ENCODE measurements at places on chromosomes 13 and 19.

DNA sequence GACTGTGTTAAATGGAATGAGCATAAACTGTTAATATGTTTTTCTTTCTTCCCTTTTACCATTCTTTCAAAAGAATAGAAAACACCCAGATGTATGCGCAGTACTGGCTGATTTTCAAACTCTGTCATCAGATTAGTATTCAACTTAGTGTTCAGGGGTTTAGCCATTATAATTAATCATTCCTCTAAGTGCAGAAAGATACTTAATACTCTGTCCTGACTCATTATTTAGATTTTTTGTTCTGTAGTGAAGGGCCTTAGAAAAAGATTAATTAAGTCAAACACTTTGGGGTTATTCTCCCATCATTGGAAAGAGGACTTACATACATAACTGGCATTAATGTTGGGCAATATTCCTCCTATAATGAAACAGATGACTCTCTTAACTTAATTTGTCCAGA, 1316.7 kb upstream of the SLC10A2 start:
- DNase-seq, result no peak

GRCh38 chr13:95745752-95746151, 68.8 kb downstream of the DNAJC3 start:
- DNase-seq, result no peak

DNA sequence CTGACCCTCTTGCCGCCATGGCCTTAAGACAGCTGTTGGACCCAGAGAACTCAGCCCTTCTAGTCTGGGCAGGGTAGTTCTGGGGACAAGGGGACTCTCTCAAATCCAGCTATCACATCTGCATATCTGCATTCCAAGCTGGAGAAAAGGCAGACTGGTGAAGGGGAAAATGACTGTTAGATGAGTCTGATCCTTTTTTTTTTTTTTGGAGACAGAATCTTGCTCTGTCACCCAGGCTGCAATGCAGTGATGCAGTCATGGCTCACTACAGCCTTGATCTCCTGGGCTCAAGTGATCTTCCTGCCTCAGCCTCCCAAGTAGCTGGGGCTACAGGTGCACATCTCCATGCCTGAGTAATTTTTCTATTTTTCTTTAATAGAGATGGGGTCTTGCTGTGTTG, 114.3 kb downstream of the SIPA1L3 start:
- DNase-seq, result no peak

GRCh38 chr13:67961331-67961730, 731.2 kb upstream of the PCDH9 start:
- DNase-seq, result no peak

GRCh38 chr13:65907666-65908525, 1322.2 kb downstream of the PCDH9 start:
- no peak for DNase-seq

DNA sequence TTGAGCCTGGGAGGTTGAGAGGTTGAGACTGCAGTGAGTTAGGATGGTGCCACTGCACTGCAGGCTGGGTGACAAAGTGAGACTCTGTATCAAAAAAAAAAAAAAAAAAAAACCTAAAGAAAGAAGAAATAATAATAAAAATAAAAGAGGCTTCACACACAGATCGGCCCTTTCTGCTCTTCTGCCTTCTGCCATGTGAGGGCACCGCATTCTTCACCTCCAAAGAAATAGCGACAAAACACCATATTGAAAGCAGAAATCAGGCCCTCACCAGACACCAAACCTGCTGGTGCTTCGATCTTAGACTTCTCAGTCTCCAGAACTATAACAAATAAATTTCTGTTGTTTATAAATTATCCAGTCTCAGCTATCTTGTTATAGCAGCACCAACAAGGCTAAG, 3.0 kb downstream of the ZNF649 start:
- no peak for DNase-seq

DNA sequence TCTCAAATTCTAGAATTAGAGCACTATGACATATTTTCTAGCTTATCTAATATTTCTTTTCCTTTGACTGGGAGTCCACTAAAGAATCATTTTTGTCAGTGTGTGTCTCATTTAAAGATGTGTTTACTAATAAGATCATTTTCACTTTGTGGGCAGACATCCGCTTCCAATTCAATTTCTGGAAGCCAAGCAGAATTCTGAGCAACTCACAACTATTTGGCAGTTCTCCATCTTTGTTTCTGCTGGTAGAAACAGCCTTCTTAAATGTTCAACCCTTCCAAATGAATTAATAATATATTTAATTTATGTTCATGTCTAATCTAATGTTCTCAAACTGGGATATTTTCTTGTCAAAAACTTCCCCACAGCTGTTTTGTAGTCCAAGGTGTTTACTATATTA, 411.8 kb downstream of the KCTD12 start:
- DNase-seq, result no peak

- no peak for DNase-seq
These were observed 448.3 kb downstream of the EFNB2 start for GRCh38 chr13:106087201-106087600.

- DNase-seq, result no peak
These were observed 120.7 kb upstream of the VSTM2B start for GRCh38 chr19:29404951-29405727.

GRCh38 chr13:97855570-97856303, 97.7 kb upstream of the IPO5 start:
- DNase-seq, result no peak

DNA sequence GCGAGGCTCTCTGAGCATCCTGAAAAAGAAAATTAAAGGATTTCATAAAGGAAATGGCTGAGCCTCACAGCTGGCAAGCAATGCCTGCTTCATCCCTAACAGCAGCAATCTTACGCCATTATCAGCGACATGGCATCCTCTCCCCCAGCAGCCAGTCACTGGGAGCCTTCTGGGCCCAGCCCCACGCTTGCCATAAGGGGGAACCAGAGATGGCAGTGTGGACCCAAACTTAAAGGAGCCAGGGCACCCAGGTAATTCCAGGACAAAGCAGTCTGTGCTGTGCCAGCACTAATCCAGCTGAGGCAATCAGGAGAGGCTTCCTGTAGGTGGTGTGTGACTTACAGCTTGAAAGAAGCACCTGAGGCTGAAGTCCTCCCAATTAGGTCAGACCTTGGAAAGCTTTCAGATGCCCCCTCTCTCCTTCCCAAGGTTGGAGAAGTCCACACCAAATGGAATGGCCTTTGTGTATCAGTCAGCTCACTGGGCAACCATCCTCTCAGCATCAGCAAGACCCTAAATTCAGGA, 10.3 kb downstream of the VSTM2B start:
- no peak for DNase-seq

- no peak for DNase-seq
These were observed 96.8 kb downstream of the ATP8A2 start for GRCh38 chr13:25468325-25469168.

- DNase-seq, result no peak
These were observed 6.5 kb downstream of the IZUMO4 start for GRCh38 chr19:2103045-2103707.

DNA sequence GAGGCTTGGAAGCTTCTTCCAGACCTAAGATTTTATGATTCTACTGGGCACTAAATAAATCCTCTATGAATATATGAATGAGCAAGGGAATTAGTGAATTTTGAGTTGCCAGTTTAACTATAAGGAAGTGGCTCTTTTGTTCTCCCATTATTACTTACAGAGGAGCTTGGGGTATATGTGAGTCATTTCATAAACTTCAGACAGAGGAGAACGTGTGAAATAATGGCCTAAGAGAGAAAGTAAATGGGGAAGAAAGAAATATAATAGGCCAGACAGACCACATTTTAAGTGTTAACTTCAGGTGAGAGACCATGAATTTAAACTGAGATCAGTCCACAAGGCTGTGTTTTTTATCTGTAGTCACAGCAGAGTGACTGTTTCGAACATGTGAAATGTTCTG, 570.9 kb downstream of the GPC6 start:
- no peak for DNase-seq

DNA sequence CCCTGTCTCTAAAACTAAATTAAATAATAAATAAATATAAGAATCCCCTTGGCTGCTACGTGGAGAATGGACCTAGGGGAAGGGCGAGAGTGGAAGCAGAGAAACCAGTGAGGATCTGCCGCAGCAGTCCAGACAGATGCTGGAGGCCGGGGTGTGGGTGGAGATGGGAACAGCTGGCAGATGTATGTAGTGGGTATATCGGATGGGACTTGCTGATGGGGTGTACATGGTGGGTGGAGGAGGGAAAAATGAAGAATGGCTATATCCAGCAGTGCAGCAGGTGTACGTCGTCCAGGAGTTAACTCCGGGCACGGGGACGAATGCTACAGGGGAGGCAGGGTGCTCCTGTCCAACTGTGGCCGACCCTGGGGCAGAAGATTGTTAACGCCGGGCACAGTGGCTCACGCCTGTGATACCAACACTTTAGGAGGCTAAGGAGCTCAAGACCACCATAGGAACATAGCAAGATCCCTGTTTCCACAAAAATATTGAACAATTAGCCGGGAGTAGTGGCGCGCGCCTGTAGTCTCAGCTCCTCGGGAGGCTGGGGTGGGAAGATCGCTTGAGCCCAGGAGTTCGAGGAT, 654 bp downstream of the CEP89 start:
- no peak for DNase-seq

GRCh38 chr13:51995677-51996551, 15.3 kb downstream of the ATP7B start:
- no peak for DNase-seq

- no peak for DNase-seq
These were observed 3.3 kb upstream of the EPOR start for GRCh38 chr19:11387162-11388034.

- no peak for DNase-seq
These were observed 10.2 kb upstream of the JSRP1 start for GRCh38 chr19:2266183-2266993.

DNA sequence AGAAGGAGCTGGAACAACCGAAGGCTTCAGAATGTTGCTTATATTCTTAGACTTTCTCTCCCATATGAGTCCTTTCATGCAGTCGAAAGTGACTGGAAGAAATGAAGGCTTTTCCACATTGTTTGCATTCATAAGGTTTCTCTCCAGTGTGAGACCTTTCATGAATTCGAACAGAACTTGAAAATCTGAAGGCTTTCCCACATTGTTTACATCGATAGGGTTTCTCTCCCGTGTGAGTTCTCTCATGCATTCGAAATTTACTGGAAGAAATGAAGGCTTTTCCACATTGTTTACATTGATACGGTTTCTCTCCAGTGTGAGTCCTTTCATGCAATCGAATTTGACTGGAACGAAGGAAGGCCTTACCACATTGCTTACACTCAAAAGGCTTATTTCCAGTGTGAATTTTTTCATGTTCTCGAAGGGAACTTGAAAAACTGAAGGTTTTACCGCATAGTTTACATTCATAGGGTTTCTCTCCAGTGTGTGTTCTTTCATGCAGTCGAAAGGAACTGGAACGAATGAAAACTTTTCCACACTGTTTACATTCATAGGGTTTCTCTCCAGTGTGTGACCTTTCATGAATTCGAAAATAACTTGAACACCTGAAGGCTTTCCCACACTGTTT, 21.5 kb downstream of the ZNF14 start:
- no peak for DNase-seq

GRCh38 chr13:110062777-110063442, 244.0 kb downstream of the COL4A1 start:
- no peak for DNase-seq

DNA sequence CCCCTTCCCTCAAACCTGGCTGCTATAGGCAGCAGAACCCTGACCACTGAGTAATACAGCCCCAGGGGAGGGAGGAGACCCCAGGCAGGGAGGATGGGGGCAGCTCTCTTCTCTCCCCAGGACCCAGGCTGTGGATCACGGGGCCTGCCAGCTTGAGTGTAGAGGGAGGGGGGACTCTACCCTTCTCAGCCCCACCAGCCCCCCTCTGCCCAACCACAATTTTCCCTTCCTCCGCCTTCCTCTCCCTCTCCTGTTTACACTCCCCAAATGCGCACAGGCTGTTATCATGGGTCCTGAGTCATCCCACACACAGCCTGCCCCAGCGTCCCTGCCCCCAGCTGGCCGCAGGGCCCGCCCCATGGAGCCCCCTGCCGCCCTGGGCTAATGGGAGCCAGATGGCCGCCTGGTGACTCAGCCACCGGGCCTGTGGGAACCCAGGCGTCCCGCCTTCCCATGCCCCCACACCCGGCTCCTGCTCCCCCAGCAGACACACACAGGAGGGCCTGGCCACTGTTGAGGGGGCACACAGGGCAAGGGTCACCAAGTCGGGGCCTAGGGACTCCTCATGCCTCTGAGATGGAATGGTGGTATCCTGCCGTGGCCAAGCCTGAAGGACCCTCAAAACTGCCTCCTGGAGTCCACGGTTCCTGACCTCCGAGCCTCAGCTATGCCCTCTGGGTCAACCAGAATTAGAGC, 13.6 kb downstream of the CCDC97 start:
- DNase-seq, result no peak

DNA sequence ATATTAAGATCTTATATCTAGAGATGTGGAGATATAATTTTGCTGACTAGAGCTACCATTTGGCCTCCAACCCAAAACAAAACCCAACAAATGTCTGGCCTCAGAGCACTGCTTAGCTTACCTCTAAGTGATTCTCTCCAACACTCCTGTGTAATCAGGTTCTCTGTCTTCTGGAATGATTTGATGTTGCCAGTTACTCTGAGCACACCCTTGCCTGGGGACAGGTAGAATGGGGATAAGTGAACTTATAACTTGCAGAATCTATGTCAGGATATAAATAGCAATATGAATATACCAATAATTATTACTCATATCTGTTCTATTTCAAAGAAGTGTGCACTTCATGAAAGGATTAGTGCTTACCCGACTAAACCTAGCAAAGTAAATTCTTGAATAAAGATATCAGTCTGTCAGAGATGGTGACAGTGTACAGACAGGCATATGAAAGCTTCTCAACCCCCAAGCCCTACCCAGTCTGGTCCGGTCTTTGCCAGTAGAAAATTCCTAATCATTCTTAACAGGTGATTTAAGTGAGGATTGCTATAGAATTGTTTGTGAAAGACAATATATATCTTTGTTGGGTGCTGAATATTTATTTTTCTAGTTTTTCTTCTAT, 33.0 kb downstream of the ZAR1L start:
- no peak for DNase-seq

- no peak for DNase-seq
These were observed 37.2 kb downstream of the ELF1 start for GRCh38 chr13:40981949-40982348.

GRCh38 chr19:33905937-33906577, 109.4 kb downstream of the KCTD15 start:
- DNase-seq, result no peak

DNA sequence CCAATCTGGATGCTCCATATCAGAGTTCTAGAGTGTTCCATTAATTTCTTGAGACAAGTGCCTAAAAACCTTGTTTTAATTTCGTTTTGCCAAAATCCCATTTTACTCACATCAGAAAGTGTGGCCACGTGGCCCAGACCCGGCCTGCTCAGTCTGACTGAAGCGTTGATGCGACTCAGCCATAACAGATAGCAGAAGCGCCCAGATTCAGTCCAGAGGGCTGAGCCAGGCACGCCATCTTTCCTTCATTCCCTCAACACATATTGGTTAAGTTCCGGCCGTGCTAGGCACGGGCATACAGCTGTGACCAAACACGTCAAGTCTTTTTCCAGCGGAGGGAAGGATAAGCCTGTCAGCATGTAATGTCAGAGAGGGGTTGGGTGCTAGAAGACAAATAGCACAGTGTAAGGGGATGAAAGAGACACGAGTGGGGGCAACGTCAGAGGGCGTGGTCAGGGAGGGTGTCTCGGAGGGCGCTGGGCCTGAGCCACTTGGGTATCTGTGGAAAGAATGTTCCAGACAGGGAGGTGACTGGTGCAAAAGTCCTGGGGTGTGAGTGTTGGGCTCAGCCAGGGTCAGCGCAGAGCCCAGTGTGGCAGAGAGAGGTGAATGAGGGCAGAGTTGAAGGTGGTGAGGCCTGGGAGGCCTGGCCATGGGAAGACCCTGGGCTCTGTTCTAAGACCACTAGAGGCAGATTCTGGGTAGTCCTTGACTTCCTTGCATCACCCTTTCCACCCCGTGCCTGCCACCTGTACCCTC, 3.1 kb downstream of the F10 start:
- DNase-seq, result no peak
